Endodermal cell (in vitro differentiated cells): ENCODE measurements at places on chromosomes 6 and 20.

DNA sequence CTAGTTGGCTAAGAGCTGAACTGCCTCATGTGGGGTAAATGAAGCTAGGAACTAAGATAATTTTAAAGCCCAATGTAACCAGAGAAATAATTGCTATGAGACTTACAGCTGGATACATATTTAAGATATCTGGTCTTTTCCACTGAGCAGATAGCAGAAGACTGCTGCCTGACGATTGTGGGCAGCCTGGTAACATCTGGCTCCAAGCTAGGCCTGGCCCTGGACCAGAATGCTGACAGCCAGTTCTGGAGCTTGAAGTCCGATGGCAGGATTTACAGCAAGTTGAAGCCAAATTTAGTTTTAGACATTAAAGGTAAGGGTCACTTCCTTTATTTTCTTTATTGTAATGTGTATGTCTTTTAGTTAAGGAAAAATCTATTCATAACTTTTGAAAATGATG lies 65.7 kb downstream of the RTN4IP1 start:
- no peak for DNase-seq

DNA sequence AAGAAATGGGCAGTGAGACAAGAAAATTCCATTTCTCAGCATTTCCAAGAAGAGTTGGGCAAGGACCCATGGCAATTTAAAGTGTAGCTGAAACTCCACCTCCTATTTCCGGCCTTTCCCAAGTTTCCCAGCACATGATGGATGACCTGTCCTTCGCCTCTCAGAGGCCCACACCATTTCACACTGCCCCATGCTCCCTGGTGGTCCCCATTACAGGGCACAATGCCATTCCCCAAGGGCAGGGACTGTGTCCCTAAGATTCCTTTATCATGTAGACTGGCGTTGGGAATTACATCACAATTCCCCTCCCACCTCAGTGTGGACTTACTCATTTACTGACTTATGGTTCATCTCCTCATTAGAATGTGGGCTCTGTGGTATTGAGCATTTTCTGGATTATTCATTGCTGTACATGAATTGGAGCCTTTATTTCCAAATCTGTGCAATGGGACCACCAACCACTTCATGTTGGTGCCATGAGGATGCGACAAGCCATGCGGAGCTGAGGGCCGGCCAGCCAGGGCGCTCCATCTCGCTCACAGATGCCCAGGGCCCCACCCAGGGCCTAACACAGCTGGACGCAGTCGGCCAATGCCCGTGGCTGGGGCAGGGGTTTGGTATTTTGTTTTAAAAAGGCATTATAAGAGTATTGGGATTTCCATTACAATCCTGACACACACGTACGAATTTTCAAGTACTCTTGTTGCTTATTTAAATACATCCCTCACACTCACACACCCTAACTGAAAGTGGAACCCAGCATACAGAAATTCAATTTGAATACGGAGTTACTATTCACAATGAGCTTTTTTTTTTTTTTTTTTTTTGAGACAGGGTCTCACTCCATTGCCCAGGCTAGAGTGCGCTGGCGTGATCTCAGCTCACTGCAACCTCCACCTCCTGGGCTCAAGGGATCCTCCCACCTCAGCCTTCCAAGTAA lies 5.4 kb downstream of the ACSS1 start:
- peak; percentile 23 for DNase-seq

DNA sequence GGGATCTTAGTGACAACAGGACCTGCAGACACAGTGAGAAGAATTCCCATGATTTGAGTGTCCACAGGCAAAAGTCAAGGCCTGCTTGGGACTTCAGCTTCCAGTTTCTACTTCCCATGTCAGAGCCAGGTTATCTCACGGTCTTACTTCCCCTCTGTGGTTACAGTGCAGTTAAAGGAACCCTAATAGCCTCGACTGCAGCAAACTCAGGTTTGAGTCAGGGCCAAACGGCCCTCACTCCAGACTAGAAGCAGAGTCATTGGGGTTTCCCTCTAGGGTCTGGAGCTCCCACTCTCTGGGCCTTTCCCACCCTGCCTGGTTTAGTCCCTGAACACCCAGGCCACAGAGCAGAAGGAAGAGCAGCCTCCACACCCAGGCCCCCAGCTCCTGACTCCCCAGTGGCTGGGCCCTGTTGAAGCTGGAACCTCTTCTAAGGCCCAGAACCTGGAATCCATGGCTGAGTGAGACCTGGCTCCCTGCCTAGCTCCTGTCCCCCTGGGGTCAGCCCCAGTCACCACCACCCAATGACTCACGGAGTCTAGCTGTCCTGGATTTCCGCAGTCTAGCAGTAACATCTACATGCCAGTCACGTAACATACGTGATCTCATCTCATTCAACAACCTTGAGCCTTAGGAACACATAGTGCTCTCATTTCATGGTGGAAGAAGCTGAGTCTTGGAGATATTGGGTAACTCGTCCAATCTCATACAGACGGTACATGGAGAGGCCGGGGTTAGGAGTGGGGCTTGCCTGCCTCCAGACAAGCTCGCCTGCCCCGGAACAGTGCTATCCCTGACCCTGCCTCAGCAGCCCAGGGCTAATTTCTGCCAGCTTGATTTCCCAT lies 9.2 kb upstream of the GHRH start:
- DNase-seq = no peak

DNA sequence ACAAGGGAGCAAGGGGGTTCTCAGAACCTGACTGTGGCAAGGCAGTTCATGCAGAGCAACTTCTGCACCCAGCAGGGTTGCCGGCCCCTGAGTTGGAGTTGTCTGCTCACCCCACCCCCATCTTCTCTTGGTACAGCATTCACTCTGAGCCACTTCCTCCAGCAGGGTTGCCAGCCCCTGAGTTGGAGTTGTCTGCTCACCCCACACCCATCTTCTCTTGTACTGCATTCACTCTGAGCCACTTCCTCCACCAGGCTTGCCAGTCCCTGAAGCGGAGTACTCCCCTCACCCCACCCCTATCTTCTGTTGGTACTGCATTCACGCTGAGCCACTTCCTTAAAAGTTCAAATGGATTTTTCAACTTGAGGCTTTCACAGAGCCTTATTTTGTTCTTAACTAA lies 79.7 kb upstream of the SYNDIG1 start:
- DNase-seq = no peak

DNA sequence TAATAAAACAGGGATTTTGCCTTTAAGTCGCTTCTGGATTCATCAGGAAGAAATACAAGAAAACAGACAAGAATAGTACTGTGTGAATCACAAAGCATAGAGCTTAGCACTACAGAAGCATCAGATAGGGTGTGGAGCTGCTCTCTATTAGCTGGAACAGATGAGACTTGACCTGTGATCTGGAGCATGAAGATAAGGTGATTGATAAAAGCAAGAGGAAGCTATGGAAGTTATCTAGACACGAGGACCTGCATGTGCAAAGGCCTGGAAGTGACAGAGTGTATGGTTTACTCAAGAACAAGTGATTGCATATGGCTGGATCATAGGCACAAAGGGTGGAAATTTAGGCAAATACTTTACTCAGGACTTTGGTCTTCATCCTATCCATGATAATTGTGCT lies 112.9 kb upstream of the MLIP start:
- DNase-seq = no peak

DNA sequence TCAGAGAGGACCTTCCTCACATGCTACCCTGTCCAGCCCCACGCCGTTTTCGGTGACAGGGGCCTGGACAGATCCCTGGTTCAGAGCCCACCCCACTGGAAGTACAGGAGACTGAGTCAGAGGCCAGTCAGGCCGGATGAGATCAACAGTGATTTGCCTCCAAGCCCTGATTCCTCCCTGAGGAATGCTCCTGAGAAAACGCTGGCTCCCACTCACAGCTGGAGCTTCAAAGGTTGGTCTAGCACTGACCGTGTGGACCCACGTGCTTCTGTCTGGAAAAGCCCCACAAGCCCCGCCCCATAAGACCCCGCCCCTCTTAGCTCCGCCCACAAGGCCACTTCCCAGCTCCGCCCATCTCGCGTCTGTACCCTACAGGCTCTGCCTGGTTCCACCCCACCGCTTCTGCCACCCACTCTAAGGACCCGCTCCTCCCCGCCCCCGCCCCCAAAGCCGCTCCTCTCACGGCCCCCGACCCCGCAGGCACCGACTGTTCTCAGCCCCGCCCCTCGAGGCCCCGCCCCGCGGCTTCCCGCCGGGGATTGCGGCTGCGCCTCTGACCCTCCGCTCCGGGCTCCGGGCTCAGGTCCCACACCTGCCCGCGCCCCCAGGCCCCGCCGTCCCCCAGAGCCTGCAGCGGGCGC lies 64.9 kb upstream of the BHLHE23 start:
- DNase-seq = peak; percentile 94

GRCh38 chr6:35080821-35081425 lies 60.2 kb downstream of the TCP11 start:
- DNase-seq = peak; percentile 58

GRCh38 chr6:484086-484745 lies 92.7 kb downstream of the IRF4 start:
- DNase-seq = no peak

DNA sequence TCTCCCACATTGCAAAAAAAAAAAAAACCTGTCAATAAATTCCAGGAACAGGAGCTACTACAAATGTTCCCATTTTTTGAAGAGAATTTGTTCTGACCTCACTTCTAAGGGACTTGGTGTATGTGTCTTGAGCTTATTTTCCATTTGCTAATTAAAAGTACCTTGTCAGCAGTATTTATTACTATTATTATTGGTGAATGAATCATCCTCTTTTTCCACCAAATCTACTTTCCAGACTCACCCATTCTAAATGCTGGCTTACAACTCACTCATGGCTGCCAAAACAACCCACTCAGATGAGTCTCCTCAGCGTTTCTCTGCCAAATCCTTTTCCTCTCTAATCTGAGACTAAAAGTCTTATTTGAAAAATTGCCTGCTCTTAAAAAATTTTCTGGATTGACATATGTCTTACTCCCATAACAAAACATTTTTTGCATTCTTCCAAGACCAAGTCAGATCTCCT lies 33.2 kb upstream of the TASP1 start:
- no peak for DNase-seq

DNA sequence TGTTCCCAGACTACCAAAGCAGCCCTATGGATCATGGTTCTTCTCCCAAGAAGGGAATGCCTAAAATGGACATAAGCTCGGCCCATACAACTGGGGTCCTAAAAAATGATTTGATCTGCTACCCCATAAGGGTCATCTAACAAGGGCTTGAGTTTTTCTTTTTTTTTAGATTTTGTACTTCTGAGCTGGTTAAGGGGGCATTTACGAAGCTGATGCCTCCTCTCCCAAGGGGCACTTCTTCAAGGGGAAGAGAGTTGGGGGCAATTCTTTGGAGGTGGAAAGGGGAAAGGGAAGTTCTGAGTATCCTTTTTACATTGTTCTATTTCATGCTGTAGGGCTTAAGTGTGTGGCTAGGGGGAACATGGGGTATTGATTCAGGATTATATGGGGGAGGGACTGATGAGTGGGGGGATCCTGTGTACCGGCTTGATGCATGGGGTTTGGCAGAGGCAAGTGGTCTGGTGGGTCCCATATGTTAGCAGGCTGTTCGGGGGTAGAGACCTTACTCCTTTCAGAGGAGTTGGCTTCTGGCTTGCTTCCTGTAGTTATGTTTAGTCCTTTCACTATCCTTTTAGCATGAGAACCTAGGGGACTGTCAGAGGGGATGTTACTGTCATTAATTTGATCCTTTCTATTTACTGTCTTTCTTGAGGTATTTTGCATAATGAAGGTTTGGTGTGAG lies 8.1 kb upstream of the ZNFX1 start:
- DNase-seq = peak; percentile 55

DNA sequence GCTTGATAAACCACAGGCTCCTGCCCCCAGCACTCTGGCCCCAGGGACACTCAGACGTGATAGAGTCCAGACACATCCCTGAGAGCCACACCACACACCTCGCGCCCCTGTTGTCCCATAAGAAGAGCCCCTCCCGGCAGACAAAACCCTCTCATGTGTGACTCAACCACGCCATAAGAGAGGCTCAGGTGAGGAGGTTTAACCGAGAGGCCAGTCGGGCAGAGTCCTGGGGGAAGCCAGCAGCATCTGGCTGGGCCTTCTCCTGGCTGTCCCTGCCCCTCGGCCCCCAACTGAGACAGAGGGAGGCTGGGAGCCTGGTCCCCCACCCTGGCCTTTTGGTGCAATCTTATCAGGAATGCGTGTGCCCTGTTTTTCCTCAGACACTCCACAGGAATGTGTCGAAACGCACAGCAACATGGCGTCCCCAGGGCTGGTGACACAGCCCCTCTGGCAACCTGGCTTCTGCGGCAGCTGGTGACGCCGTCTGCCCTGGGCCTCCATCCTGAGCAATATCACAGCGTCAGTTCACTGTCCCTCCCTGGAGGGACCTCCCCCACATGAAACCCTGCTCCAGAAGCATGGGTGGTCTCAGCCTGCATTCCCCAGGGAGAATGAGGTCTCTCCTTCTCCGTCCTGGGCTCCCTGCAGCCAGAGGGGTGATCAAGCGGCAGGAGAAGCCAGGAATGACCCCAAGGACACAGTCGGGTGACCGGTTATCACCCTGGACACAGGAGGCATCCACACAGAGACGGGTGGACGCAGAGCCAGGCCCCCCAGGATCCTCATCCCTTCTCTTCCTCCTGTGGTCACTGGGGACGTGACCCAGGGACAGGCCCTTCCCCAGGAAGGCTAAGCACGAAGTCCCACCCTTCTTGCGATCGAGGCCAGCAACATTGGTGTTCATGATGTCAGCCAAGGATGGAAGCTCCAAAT lies 156.6 kb upstream of the AFDN start:
- DNase-seq = no peak

GRCh38 chr6:37170273-37171200 lies 585 bp downstream of the PIM1 start:
- DNase-seq = peak; percentile 81

DNA sequence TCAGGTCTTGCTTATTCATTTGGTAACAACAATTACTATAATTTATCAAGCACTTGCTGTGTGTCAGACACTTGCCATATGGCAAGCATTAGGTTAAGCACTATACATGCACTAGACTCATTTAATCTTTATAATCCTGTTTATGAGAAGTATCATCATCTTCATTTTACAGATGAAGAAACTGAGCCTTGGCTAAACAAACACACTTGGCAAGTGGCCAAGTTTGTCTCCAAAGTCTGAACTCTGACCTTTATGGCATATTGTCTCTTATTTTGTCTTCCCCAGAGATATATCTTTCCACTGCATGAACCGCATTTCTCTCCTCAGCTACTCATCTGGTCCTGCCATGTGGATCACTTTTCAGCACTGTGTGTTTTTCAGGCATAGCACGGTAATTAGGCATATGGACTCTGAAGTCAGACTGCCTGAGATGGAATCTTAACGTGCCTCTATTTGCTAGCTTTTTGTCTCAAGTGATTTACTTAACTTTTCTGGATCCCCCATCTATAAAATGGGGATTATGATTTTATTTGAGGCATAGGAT lies 4.7 kb downstream of the ADGRF5 start:
- DNase-seq = no peak
